ENCODE measurements at places on chromosomes 16 and 17. TPM values are rescaled to one million over a fixed set of nuclear protein-coding genes. Genes with fewer than 3 reads are reported as not detected.

The ZNF764 gene
- 3.1 TPM for total RNA-seq

The SDF2 gene
- 70.2 TPM for total RNA-seq

The CD300LB gene
- not detected for total RNA-seq

The ZNF594 gene
- 3.2 TPM for total RNA-seq

The ARHGDIG gene
- 3.5 TPM for total RNA-seq

The NAT9 gene
- total RNA-seq, result 37.6 TPM

Data from endothelial cell of coronary artery (primary cell).